ENCODE measurements at places on chromosomes 6 and 20.

DNA sequence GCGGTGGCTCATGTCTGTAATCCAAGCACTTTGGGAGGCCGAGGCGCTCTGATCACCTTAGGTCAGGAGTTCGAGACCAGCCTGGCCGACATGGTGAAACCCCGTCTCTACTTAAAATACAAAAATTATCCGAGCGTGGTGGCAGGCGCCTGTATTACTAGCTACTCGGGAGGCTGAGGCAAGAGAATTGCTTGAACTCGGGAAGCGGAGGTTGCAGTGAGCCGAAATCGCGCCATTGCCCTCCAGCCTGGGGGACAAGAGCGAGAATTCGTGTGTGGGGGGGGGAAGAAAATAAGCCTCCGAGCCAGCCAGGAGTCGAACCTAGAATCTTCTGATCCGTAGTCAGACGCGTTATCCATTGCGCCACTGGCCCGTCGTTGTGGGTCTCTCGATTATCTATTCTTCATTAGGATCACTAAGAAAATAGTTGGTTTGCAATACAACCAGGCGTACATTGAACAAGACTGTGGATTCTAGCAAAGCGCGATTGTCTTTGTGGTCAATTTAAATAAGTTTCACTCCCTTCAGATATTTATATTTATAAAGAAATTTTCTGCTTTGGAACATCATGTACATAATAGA is 33.9 kb upstream of the PRSS16 start:
- no peak for DNase-seq

DNA sequence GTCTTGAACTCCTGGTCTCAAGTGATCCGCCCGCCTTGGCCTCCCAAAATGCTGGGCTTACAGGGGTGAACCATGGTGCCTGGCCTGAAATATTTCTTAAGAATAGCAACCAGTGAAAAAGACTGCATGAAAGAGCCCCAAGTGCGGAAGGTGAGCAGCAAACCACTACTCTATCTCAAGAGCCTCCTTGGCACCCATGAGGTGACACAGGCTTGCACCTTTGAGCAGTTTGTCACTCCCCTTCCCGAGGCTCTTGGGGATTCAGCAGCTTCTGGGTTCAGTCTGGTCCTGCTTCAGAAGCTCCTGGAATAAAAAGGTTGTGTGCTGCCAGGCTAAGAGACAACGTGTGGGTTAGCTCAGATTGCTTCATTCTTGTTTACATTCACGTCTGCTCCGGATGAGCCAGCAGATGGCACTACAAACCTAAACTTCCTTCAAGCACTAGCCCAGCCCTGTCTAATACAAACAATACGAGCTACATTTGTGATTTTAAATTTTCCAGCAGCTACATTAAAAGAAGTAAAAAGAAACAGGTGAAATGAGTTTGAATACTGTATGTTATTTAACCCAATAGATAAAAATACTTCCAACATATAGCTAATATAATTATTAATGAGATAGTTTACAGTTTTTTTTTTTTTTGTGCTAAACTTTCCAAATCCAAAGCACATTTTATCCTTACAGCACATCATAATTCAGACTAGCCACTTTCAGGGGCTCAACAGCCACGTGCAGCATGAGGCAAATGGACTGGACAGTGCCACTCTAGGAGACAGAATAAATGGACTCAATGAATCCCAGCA is 46.2 kb downstream of the GJA10 start:
- DNase-seq: peak; percentile 30

DNA sequence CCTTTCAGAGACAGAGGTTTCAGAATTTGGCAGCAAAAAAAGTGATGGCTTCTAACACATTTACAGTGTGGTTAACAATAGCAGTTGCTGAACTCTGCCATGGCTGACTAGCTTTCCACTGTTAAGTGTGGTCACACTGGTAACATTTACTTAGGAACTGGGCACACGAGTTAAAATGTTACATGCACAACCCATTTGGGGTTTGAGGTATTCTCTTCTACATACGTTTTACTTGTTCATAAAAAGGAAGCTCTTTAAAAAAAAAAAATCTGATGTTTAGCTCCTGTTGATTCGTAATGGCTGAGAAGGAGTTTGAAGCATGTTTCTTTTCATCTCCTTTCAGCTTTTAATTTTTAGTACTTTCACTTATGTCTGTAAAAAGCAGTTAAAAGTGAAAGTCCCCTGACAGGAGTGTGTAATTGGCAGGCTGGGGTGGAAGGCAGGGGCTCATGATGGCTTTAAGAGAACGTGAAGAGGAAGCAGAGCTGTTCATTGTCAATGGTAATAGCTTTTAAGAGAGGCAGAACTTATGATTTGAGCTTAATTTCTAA is 245.9 kb downstream of the FARS2 start:
- DNase-seq: no peak

- DNase-seq: peak; percentile 30
These were observed 786 bp downstream of the ADRM1 start for GRCh38 chr20:62303340-62304226.

DNA sequence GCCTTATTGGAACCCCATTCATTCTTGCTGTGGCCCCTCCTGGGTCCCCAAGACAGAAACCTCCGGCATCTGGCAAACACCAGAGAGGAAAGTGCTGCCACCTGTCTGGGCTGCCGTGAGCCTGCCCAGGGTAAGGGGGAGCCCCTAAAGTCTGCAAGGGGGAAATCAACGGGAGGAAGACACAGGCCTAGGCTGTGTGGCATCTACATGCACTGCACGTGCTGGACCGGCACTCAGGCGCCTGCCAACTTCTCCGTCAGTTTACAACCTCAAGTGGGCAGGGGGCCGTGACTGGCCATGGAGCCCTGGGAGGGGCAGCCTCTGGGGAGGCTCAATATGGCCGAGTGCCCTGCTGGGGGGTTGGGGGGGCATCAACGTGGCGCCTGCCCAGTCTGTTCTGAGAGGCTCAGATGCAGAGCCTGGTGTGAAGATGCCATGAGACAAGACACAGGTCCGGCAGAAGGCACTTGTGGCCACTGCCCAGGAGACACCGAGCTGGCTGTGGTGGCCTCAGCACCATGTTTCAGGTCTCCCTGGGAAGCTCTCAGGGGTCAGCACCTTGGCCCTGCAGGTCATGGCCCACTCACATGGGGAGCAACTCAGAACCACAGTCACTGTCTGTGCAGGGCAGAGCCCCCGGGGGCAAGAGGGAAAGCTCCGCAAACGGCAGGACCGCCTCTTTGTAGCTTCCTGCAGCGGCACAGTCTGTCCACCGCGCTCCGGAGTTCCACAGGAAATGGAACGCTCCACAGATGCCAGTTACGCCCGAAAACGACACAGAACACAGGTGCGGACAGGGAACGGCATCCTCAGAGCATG is 8.4 kb downstream of the UCKL1 start:
- DNase-seq: no peak

- no peak for DNase-seq
These were observed 648.3 kb upstream of the ADGRB3 start for GRCh38 chr6:67986694-67987232.

DNA sequence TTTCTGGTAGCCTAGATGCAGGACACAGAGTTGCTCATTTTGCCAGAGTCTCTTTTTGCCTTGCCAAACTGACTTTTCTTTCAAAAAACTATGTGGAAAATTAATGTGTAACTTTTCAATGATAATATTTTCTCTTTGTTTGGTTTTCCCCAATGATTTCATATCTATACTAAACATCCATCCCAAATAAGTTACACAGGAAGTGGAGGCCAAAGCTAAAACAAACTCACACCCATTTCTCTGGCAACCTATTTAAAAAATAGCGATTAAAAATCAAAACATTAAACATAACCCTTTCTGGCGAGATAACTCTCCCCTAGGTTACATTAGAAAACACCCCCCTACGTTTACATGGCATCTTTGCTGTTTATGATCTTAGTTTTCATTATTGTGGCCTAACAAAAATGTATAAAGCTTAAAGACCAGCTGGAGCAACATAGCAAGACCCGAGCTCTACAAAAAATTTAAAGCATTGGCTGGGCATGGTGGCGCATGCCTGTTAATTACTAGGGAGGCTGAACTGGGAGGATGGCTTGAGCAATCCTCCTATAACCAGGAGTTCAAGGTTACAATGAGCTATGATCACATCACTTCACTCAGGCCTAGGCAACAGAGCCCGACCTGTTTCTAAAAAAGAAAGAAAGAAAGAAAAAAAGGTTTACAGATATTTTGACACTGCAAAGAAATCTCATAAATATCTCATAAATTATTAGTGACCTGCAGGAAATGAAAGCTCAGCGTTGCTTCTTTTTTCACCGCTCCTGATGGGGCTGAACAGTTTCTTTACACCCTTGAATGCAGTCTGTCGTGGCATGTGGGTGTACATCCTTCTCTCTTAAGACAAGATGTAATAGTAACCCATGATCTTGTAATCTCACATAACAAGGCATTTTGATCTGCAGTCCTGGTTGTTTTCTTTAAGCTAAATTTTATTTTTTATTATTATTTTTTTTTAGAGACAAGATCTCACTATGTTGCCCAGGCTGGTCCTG is 32.8 kb upstream of the CEP85L start:
- no peak for DNase-seq

GRCh38 chr6:158029668-158030230 is 48.1 kb downstream of the SYNJ2 start:
- DNase-seq: no peak

GRCh38 chr6:64411226-64411625 is 775.6 kb downstream of the PHF3 start:
- DNase-seq: no peak

DNA sequence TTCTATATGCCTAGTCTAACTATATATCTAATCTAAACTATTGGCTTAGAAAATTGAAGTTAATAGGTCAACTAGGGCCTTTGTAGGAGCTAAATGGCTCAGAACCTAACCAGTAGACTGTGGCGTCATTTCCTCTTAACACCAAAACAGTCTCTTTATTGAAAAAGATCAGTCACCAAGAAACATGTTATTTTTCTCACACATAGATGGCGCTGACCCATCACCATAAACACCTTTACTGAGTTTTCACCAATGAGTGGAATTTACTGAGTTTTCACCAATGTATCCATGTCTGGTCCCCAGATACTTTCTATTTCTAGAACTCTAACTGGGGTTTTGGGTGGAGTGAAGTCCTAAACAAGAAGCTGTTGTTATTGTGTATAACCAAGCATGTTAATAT is 636.0 kb downstream of the BCKDHB start:
- DNase-seq: no peak

DNA sequence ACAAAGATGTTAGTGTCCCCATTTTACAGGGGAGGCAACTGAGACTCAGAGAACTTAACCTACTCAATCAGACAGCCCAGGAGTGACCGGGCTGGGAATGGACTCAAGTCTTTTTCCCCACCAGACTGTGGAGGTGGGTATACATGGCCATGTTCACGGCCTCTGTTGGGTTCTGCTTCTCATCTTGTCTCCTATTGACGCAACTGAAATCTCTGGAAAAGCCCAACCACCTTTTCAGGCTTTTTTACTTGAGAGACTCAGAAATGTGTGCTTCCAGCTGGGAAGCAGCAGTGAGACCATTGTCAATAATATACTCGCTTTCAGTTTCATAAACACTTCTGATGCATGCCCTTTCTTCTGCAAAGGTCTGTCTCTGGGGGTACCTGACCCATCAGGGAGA is 70.7 kb downstream of the SOBP start:
- no peak for DNase-seq

GRCh38 chr6:12598919-12599318 is 117.6 kb upstream of the PHACTR1 start:
- no peak for DNase-seq

- no peak for DNase-seq
These were observed 116.1 kb upstream of the CDH4 start for GRCh38 chr20:61135968-61136367.

DNA sequence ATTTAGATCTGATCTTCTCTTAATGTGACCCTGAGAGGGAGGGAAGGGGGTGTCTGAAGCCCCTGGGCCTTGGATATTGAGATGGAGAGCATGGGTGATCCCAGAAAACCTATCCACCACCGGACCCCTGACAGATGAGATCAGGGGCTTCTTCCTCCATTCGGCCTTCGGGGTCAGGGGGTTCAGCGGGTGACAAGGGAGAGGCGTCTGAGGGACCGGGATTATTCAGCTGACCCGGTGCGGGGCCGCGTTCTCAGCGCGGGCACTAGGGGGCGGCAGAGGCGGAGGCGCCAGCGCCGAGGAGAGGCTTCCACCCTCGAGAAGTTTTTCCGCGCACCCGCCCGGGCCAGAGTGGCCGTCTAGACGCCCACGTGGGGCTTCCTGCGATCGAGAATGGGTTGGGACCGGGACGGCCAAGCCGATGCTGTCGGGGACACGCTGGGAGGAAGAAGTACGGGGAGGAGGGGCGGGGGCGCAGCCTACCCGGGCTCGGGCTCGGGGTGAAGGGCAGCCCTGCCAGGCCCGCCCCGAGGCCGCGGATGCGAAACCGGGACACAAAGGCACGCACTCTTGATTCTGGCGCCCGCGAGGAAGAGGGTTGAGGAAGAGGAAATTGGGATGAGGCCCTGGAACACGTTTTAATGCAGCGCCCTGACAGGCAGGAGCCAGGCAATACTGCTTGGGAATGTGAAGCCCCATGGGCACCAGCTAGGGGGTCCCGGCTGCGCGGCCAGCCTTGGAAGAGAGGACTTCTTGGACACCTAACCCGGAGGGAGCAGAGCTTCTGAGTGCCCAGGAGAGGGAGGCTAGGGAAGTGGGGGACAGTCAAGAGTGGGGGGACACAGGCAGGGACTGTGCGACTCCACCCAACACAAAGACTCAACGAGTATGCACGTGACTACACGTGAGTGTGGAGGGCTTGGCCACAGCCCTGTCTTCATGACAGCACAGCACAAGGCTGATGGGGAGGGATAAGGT is 30.6 kb downstream of the COL11A2 start:
- peak; percentile 77 for DNase-seq

DNA sequence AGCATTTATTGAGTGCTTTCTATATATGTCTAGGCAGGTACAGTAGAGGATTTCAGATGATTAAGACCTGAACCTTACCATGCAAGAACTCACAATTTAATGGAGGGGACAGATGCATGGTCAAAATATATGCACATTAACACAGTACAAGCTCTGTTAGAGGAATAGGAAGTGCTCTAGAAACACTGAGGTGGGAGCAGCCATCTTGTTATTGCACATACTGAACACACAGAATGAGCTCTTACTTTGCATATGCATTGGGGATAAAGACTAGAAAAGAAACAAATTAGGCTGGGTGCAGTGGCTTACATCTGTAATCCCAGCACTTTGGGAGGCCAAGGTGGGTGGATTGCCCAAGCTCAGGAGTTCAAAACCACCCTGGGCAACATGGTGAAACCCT is 438.3 kb downstream of the UTRN start:
- no peak for DNase-seq

GRCh38 chr6:1039746-1040145 is 272.2 kb upstream of the FOXQ1 start:
- no peak for DNase-seq

GRCh38 chr6:82216549-82216948 is 31.0 kb downstream of the IBTK start:
- DNase-seq: no peak

- DNase-seq: no peak
These were observed 2.7 kb downstream of the ID1 start for GRCh38 chr20:31607640-31608250.

Measured in progenitor cell of endocrine pancreas (in vitro differentiated cells).